ENCODE measurements at places on chromosomes 16 and 17.

GRCh38 chr16:79452671-79453070, 147.9 kb downstream of the MAF start:
- no peak for DNase-seq

DNA sequence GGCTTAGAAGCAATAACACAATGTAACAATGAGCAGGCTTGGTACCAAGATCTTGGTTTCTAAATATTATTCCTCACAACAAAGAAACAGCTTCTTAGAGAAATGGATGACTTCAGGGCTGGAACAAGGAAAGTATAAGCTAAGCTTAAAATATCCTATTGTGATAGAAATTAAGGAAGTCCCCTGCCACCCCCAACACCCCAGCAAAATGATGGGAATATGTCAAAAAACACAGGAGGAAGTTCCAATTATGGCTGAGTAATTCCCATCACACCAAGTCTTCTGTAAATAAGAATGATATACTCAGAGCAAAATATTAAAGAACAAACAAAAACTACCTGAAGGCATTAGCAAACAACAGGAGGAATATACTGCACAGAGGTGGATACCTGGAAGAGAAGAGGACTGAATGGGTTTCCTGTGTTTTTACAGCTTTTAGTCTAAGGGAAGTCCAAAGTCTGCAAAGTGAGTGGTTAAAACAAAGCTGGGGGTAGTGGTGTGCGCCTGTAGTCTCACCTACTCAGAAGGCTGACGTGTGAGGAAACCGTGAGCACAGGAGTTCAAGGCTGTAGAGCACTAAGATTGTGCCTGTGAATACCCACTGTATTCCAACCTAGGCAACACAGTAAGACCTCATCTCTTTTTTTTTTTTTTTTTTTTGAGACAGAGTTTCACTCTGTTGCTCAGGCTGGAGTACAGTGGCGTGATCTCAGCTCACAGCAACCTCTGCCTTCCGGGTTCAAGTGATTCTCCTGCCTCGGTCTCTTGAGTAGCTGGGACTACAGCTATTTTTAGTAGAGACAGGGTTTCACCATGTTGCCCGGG, 17.1 kb upstream of the ATP6V0A1 start:
- no peak for DNase-seq

- no peak for DNase-seq
Observed at GRCh38 chr17:5131146-5131715, 15.4 kb downstream of the USP6 start.

- DNase-seq = no peak
Observed at GRCh38 chr16:53876811-53877210, 172.9 kb downstream of the FTO start.

DNA sequence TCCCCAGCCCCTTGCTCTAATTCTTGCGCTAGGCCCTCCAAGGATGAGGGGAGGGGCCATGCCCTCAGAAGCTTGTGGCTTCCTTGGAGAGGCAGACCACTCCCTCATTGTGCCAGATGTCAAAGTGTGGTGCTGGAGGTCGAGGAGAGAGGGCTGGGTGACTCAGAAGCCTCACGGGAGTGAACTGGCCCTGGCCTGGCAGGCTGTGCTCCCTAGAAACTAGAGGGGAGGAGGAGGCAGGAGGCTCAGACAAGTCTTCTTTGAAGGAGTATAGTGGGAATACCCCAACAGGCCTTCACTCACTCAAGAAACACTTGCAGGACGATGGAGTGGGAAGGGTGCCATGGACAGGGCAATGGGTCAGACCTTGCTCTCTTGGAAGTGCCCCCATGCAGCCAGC, 18.5 kb downstream of the ANKRD40 start:
- DNase-seq = no peak

DNA sequence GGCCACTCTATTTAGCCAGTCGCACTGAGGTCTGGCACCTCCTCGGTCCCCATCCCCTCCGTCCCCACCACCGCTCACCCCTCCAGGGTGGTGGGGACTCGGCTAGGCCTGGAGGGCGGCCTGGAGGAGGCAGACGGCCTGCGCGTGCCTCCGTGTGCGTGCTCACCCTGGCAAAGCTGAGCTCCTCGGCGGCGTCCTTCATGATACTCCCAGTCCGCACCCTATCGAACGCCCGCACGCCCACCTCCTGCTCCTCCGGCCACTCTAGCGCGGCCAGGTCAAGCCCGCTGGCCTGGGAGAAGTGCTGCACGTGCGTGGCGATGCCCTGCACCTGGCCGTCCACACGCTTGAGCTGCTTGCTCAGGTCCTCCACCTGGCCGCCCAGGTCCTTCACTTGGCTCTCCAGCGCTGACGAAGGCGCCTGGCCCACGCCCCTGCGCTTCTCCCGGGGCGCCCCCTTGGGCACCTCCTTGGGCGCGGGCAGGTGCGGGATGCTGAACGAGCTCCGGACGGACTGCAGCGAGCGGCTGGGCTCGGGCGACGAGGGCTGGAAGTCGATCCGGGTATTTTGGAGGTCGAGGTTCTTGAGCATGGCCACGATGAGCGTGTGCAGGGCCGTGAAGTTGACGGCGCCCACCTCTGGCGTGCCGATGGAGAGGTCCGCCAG, 644 bp downstream of the QRICH2 start:
- DNase-seq = no peak

- DNase-seq = no peak
Observed at GRCh38 chr17:32609884-32610650, 123.3 kb downstream of the CDK5R1 start.

DNA sequence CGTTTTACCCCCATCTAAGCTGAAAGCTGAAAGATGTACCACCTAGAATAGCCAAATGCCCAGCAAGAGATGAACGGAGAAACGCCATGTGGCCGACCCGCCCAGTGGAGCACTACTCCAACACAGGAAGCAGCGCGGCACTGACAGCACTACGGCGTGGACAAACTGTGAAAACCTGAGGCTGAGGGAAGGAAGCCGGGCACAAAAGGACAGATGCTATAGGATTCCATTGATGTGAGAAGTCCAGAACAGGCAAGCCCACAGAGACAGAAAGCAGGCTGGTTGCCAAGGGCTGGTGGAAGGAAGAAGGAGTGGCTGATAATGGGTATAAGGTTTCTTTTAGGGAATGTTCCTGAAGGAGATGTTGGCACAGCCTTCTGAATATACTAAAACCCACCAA, 29.4 kb upstream of the SLC38A8 start:
- no peak for DNase-seq

All from activated CD4-positive, alpha-beta T cell treated with anti-CD3 and anti-CD28 coated beads, Interleukin-2, amount 50 U/mL, for 24 hours (primary cell).